ENCODE measurements at places on chromosomes 3 and 15.
A peak's percentile ranks its signal among the peaks of the same experiment; 100 is the strongest.

- no peak for DNase-seq
Observed at GRCh38 chr3:11392014-11392859, 120.0 kb downstream of the ATG7 start.

DNA sequence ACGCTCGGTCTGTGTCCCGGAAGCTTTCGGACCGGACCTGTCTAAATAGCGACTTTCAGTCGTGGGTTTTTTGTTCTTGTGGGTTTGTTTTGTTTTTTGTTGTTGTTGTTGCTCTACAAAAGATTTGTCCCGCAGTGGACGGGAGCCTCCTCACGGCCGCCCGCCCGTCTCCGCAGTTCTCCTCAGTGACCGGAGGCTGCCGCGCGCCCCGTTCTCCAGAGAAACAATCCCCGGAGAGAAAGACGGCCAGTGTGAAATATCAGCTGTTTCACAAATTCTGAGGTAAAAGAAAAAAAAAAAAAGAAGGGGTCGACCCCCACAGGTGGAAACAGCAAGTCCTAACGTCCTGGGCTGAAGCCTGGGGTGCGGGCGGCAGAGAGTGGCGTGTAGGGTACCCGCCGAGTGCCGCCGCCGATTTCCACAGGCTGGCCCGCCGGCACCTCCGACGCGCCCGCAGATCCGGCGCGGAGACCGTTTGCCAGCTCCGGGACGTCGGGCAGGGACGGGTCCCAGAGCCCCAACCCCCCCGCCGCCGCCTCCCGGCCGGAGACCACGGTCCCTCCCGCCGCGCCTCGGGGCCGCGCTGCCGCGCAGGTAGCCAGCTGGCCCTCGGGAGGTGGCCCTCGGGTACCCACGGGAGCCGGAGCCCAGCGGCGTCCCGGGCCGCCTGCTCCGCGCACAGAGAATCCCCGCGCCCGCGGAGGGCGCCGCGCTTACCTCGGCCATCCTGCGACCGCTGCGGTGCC, 478 bp downstream of the BNC1 start:
- no peak for DNase-seq

- no peak for DNase-seq
Observed at GRCh38 chr3:156040041-156040440, 80.3 kb upstream of the KCNAB1 start.

DNA sequence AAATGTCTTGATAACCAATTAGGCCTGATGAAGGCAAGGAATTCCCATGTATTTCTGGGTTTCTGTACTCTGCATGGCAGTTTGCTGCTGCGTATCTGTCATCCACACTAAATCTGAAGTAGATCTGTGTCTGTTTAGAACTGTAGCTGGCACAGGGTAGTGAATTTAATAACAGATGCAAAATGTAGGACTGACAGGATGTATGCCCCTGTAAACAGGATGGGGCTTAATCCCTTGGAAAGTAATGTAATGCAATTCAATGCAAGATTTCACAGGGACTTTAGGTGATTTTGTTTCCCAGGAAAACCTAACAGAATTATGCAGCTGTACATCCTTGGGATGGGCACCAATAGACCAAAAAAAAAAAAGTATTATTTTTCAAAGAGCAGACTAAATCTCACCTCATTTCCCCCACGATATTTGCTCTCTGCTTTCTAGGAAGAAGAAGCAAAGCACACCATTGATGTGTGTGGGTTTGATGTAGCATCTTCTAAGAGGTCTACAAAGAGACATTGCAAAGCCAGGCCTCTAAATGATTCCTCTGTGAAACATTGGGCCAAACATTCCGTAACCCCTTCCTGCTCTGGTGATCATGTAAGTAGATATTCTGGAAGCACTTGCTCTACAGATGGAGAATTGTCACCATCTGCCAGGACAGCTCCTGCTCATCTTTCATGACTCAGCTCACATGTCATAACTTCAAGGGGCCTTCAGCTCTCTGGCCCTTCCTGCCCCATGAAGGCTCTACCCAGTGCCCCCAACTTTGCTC, 464.3 kb upstream of the RGMA start:
- DNase-seq: no peak

DNA sequence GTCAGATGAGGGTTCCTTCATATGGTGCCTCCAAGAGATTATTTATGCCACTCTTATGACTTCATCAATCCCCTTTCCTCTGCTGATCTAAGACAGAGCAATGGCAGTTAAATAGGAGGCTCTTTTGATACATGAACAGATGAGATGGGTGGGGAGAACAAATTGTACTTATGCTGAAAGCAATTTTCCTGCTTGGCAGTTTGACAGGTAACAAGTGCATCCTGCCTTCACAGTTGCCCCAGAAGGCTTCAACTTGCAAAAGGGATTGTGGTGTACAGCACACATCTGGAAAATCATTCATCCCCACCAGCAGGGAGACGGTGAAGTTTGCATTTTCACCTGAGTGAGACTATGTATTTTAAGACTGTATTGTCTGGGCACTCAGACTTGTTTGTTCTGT, 27.3 kb downstream of the ENTPD3 start:
- DNase-seq: no peak

DNA sequence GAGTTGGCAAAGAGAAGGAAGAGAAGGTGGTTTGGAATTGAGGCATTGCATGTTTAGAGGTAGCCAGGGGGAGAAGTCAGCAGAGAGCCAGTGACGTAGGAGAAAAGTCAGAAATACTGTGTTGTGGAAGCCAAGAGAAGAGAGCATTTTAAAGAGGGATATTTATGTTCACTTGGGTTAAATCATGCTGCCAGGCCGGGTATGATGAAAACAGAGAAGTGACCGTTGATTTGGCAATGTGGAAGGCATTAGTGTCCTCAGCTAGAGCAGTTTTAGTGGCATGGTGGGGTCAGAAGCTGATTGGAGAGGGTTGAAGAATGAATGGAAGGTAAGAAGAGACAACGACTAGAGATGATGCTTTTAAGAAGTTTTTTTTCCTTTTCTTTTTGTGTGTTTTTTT, 24.5 kb downstream of the RASA2 start:
- DNase-seq: no peak

GRCh38 chr3:14139771-14140170, 14.9 kb downstream of the TMEM43 start:
- no peak for DNase-seq

DNA sequence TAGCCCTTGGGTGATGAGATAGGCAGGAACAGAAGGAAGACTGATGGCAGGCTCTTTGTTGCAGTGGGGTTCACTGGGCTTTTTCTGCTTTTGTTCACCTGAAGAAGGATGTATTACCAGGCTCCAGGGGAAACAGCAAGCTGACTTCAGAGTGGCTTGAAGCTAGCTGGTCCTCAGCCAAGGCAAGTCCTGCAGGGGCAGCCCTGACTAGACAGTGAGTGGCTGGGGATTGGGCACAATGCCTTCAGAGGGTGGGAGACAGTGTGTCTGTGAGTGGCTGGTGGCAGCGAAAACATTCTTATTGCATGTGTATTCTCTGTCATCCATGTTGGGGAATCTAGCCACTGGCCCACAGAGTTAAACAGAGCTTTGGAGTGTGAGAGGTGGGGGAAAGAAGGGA, 2.3 kb upstream of the TEX264 start:
- DNase-seq: no peak

GRCh38 chr3:171802590-171802956, 7.7 kb downstream of the PLD1 start:
- no peak for DNase-seq

- DNase-seq: no peak
Observed at GRCh38 chr15:61621146-61621545, 392.0 kb upstream of the RORA start.

DNA sequence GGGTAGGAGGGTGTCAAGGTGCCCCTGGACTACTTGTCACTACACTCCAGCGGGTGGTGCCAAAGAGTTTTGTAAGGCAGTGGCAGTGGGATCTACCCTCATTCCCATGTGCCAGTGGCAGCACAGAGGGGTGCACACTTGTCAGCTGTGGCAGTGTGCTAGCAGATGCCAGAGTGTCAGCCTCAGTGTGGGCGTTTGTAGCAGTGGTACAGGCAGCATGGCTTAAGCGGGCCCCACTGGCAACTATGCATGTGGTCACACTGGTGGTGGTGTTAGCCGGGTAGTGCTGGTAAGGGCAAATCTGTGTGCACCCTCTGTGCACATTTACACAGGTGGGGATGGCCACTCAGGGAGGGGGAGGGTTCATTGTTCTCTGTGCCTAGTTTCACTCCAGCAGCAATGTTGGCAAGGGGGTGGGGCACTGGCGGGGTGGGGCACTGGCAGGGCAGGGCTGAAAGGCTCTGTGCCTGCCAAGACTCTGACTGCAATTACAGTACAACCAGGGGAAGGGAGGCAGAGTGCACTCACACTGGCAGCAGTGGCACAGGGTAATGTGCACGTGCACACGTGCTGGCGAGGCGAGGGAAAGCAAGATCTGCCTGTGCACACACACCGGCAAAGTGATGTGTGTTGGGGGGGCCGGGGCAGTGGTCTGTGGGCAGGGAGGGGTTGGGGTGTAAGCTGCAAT, 31.8 kb downstream of the MYO9A start:
- no peak for DNase-seq

DNA sequence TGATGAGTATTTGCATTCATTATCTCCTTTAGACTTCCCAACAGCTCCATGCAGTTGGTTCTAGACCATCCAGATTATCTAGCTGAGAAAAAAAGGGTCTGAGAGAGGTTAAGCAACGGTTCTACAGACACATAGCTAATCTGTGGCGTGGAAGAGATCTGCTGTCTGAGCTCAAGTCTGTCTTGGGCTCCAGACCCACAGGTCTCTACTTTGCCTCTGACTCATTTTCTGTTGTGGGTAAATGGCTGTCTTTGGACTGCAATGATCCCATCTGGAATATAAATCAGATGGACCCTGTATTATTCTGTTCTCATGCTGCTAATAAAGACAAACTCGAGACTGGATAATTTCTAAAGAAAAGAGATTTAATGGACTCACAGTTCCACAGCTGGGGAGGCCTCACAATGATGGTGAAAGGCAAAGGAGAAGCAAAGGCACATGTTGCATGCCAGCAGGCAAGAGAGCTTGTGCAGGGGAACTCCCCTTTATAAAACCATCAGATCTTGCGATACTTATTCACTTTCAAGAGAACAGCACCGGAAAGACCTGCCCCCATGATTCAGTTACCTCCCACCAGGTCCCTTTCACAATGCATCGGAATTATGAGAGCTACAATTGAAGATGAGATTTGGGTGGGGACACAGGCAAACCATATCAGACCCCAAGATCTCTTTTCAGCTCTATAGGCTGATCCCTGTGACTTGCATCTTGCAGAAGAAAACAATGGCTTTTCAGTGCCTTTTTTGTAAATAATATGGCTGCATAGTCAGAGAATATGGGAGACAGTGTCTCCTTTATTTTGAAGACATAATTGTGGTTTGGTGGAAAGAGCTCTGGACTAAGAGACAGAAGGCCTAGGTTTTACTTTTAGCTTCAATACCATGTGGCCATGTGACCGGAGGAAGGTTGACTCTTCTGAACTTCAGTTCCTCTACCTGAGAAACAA, 24.7 kb downstream of the CEMIP start:
- no peak for DNase-seq

DNA sequence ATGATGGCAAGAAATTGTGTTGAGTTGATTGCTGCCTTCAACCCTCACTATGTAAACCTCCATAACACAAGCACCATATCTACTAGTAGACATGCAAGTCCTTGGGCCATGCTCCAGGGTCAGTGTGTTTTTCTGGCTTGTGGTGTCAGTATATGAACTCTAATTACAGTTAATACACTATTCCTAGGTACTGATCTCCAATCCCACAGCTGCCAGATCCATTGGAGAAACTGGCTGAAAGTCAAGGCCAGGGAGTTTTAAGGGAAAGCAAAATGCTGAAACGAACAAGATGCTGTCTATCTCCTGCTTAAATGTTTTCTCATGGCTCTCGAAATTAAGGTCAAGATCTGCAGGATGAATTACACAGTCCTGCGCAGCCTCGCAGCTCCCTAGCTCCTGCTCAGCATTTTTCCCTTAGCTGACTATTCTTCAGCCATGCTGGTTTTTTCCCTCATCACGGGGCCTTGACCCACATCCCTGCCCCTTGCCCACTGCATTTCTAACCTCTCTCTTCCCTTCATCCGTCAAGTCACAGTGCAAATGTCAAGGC, 425.0 kb upstream of the ADAMTS9 start:
- no peak for DNase-seq

DNA sequence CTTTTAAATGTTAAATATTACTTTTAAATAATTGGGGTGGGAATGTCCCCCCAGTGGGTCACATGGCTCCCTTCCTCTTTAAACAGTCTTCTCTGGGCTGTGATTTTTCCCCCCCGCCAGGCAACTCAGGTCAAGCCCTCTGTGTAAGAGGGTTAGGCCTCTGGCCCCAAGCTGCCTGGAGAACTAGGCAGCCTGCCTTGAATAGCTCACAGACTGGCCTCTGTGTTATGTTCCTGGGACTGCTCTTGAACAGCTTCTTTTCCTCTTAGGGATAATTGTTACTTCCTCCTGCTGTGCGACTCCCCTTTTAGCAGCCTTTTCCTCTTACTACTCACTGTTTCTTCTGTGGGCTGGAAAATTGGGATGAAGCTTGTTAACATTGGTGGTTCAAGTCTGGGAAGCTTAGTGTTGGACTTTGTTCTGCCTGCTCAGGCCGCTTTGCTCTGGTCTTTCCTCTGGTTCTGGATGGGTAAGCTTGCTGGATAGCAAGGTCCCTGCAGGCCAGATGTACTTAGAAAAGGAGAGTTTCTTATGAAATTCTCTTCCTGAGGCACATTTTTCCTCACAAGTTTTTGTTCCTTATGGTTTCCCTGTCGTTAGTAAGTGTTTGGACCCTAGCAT, 2.2 kb downstream of the TEX264 start:
- DNase-seq: no peak

GRCh38 chr3:127747751-127748521, 74.4 kb downstream of the MGLL start:
- DNase-seq: peak; percentile 55

- DNase-seq: no peak
Observed at GRCh38 chr15:39592500-39592899, 11.6 kb downstream of the THBS1 start.

GRCh38 chr3:106008766-106009165, 140.0 kb upstream of the CBLB start:
- no peak for DNase-seq

- DNase-seq: no peak
Observed at GRCh38 chr3:4816306-4816705, 162.9 kb upstream of the BHLHE40 start.

- DNase-seq: no peak
Observed at GRCh38 chr3:68378631-68379030, 553.7 kb downstream of the TAFA4 start.

DNA sequence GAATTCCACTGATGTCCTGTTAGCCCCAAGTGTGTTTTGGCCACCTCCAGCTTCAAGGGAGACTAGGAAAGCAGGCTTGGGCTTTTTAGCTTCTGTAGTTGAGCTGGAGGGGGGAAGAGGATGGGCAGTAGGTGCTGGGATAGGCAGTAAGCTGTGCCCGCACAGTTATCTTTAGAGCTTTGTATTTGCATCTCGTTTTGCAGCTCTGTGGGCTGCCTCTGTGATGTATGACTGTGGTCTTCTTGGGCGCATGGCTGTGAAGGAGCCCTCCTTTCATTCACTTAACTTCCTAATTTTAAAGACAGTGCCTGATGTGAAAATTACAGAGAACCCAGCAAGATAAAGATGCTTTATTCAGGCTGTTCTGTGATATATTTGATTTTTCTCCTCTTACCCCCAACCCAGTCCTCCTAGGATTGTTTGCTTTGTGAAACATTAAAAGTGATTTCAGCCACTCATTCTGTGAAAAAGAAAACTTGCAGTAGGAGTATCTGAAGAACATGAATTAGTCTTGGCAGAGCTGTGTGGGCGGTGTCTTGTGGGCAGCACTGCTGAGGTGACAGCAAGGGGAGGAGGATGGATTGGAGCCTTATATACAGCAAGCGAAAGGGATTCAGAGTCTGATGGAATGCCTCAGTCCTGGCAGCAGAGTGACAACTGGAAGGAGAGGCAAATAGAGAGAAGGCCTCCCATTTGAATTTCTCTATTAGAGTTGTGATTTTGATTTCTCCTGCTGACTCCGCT, 74.3 kb downstream of the LARS2 start:
- DNase-seq: no peak

Measured in DMS 273 treated with DMSO at 0.1 percent for 48 hours (cell line).